ENCODE measurements at places on chromosomes 13 and 19.

DNA sequence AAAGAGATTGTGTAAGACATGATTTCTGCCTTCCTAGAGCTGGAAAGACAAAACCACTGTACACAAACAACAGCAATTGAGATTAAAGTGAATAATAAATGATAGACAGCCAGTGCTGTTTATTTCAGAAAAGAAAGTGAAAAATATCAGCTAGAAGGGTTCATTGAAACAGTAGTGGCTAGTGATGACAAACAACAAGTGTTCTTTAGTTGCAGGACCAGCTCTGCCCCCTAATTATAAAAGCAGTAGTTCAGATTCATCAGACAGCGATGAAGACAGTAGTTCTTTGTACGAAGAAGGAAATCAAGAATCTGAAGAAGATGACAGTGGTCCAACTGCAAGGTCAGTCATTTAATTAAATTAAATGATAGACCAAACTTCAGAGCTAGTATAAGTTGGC is 14.8 kb downstream of the GPALPP1 start:
- DNase-seq, result no peak

GRCh38 chr19:3113100-3114017 is 19.2 kb downstream of the GNA11 start:
- no peak for DNase-seq

DNA sequence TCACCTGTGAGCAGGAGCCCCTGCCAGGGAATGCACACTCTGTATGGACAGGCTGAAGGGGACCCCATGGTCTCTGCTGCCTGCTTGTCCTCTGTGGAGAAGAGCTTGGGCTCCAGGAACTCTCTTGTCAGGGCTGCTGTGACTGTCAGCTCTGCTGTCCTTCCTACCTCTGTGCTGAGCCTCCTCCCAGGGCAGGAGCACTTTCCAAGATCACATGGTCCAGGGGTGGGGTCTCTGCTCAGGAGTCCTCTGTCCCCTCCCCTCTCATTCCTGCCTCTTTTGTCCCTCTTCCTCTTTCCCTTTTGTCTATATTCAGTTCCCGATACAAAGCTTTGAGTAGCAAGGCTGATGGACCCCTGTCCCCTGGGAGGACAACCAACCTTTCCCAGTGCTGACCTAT is at the start of gene CEACAM7:
Gene CEACAM7, minus strand, starts transcription at position 173 of the 400 bp plus-strand sequence. Its CDS starts 105 bp downstream, at position 68.
- no peak for DNase-seq

DNA sequence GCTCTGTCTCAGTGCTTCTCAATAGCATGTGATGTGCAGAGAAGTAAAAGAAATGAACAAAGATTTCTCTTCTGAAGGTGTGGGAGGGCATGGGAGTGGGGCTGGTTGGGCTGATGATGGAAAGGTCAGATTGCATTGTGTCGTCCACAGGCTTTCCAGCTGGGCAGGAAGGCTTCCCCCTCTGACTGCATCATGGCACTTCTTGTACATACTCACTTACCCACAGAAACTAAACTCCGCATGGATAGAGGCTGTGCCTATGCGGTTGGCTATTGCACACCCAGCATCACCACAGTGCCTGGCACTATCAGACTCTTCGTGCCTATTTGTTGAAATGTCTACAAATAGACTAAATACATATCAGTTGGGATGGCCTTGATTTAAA is 24.4 kb upstream of the TNFSF11 start:
- DNase-seq, result no peak

- no peak for DNase-seq
These were observed 20.8 kb downstream of the DPF1 start for GRCh38 chr19:38203197-38203596.

DNA sequence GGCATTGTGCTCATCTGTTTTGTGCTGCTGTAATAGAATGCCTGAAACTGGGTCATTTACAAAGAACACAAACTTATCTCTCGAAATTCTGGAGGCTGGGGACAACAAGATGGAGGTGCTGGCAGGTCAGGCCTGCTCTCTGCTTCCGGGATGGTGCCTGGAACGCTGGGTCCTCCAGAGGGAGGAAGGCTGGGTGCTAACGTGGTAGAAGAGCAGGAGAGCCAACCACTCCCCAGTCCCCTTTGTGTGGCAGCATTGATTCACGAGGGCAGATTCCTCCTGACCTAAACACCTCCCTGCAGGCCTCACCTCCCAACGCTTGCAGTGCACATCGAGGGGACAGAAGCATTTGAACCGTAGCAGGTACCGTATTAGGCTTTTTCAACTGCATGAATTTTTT is 34.1 kb upstream of the TFDP1 start:
- DNase-seq, result no peak

GRCh38 chr13:82698383-82698782 is 1183.9 kb downstream of the SLITRK1 start:
- no peak for DNase-seq

DNA sequence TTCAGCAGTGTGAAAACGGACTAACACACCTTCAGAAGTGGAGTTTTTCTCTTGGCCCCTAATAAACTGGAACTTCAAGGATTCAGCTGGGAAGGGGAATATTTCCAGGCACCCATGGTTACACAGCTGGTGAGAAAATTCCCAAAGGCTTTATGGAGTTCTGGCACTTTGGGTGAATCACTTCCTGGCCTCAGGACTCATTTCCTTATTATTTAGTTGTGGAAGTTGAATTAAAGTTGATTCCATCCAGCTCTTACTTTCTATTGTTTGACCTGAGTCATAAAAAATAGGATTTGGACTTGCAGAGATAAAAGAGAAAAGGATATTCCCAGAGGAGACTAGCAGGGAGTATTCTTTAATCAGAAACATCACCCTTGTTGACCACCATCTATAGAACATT is 882.1 kb downstream of the UQCRFS1 start:
- DNase-seq, result no peak

DNA sequence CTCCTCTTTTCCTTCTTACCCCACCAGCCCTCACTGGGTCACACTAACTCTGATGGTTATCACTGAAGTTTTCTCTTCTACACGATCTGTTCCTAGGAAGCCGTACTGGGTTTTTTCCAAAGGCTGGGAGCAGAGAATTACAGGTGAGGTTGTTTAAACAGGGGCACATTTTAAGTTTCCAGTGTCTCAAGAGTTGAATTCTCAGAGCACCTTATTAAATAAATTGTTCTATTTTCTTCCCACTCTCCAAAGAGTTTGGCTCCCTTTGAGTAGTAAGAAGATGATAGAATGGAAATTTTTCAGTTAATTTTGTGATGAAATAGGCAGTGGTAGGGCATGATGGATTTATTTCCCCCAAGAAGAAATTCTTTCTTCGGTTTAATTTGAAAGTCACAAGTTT is at the start of gene OR7D4:
Gene OR7D4, minus strand, starts transcription at position 101 of the 400 bp plus-strand sequence. CDS start 4,752 bp downstream, outside the sequence.
- no peak for DNase-seq

DNA sequence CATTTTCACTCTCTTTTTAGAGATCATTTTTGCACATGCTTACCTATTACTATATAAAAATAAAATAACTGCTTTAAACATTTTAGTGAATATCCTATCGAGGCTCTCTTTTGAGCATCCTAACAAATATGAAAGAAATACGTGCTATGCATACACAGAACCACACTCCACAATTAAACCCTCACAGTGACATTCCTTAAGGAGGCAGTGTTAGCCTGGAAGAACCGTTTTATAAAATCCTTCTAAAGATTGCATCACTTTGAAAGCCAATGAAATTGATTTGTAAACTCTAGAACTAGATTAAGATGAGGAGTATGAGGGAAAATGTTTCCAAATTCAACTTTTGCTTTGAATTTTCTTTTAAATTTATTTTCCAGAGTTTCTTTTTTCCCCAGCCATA is 11.1 kb upstream of the ENOX1 start:
- DNase-seq, result no peak

Measured in posterior cingulate gyrus (tissue), 11 donors.